ENCODE measurements at places on chromosomes 3 and 15. TPM values are rescaled to one million over a fixed set of nuclear protein-coding genes. Genes with fewer than 3 reads are reported as not detected.

The FSD2 gene
- total RNA-seq: not detected

The ZDHHC23 gene
- total RNA-seq: 14.9 TPM

The TRPM1 gene
- total RNA-seq: not detected

The TMEM207 gene
- total RNA-seq: not detected

The TM6SF1 gene
- 4.3 TPM for total RNA-seq

The CHRNA3 gene
- 0.06 TPM for total RNA-seq

The FETUB gene
- not detected for total RNA-seq

The SERPINI2 gene
- total RNA-seq: 5.2 TPM

The MUC20 gene
- 15.7 TPM for total RNA-seq

The PLCH1 gene
- total RNA-seq: 22.8 TPM

The NTRK3 gene
- total RNA-seq: 11.0 TPM

GRCh38 chr3:10716964-10717363 lies 99.1 kb upstream of the SLC6A11 start:
- H3K4me1 ChIP-seq: no peaks in the 10 kb centered on the region
- H3K27ac ChIP-seq: no peak overlapping the region
- no peaks in the 10 kb centered on the region for H3K27me3 ChIP-seq
- DNase-seq: no peak

DNA sequence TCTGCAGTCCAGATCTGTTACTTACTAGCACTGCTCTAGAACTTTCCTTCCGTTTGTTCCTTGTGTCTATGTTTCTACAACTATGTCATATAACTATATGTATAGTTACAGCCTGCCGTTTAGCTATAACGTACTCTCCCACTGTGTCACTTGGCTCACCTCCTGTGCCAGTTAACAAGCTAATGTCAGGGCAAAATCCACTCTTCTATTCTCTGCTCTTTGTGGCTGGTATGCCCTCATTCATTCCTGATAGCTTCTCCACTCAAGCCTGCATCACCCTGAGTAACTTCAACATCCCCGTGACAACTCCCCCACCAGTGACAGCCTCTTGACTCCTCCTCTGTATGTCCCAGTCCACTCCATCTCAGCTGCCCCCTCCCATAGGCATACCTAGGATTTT lies 229.2 kb downstream of the TJP1 start:
- no peaks in the 10 kb centered on the region for H3K36me3 ChIP-seq
- no peaks in the 10 kb centered on the region for H3K27me3 ChIP-seq
- H3K27ac ChIP-seq: no peak overlapping the region

GRCh38 chr3:137766041-137766875 lies 2.1 kb downstream of the SOX14 start:
- no peak for DNase-seq
- H3K4me1 ChIP-seq: peaks cover 23% of the 10 kb centered on the region
- H3K27ac ChIP-seq: no peak overlapping the region
- H3K36me3 ChIP-seq: no peaks in the 10 kb centered on the region
- H3K4me3 ChIP-seq: no peak overlapping the region

DNA sequence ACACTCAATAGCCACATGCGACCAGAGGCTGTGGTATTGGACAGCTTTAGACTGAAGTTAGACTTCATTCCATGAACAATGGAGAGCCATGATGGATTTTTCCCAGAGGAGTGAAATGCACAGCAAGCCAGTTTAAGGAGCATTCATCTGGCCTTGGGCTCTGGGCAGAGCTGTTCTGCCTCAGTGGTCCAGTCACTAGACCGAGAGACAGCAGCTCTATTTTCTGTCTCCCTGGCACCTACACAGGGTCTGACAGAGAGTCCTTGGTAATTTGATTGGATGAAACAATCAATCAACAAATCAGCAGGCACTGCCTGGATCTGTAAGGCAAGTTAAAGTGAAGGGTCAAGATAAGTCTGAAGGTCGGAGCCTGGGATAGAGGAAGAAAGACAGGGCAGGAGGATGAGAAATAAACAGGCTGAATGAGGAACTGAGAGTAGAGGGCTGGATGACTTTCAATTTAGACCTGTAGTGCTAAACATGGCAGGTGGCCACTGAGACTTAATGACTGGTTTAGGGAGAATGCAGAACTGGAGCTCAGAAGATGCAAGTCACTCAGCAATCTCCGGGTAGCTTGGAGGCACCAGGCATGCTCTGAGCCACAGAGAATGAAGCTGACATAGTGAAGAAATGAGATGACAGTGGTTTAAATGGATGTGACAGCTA lies 98.5 kb upstream of the SLC25A36 start:
- H3K4me1 ChIP-seq: no peaks in the 10 kb centered on the region
- H3K36me3 ChIP-seq: no peaks in the 10 kb centered on the region
- no peaks in the 10 kb centered on the region for H3K27me3 ChIP-seq
- no peak overlapping the region for H3K4me3 ChIP-seq

DNA sequence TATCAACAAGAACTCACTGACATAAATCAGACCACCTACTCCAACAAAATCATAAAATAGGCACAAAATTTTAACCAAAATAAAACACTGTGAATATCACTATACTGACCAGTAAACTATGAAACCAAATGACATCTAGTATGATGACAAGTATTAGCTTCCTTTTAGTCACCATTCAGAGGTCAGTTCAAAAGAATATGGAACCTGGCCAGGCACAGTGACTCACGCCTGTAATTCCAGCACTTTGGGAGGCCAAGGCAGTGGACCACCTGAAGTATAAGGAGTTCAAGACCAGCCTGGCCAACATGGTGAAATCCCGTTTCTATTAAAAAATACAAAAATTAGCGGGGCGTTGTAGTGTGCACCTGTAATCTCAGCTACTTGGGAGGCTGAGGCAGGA lies 65.8 kb downstream of the SMARCC1 start:
- no peaks in the 10 kb centered on the region for H3K27me3 ChIP-seq
- peak overlapping the region; percentile 58 for H3K27ac ChIP-seq
- no peaks in the 10 kb centered on the region for H3K4me1 ChIP-seq
- peaks cover 15% of the 10 kb centered on the region for H3K36me3 ChIP-seq
- no peak overlapping the region for H3K4me3 ChIP-seq

DNA sequence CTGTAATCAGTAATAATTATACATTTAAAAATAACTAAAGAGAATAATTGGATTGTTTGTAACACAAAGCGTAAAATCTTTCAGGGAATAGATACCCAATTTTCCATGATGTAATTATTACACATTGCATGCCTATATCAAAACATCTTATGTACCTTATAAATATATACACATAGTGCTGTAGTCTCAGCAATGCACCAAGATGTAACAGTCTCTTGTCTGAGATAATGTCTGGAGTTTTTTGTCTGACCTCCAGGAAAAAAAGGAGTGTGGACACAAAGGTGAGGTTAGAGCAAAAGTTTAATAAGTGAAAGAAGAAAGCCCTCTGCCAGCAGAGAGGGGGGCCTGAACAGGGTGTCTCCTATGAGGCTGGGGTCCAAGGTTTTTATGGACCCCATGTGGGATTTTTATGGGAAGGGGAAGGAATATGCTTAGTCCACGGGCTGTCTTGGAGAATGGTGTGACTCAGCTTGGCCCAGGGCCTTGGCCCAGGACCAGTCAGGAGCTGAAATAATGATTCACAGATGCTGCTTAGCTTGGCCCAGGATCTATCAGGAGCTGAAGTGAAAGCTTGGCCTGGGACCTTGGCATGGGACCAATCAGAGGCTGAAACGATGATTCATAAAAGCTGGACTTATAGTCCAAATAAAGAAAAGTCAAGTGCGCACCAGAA lies 545.0 kb downstream of the ZPLD1 start:
- peak; percentile 86 for DNase-seq
- no peak overlapping the region for H3K27ac ChIP-seq
- H3K36me3 ChIP-seq: no peaks in the 10 kb centered on the region
- H3K4me1 ChIP-seq: peaks cover 12% of the 10 kb centered on the region

Measured in lung (tissue), 17 donors.